Kidney glomerular epithelial cell (primary cell): ENCODE measurements at places on chromosomes 16 and 17.

GRCh38 chr17:42193216-42193968, 902 bp downstream of the GHDC start:
- no peak for DNase-seq

- DNase-seq: no peak
These were observed 38.1 kb downstream of the C17orf75 start for GRCh38 chr17:32303781-32304288.

DNA sequence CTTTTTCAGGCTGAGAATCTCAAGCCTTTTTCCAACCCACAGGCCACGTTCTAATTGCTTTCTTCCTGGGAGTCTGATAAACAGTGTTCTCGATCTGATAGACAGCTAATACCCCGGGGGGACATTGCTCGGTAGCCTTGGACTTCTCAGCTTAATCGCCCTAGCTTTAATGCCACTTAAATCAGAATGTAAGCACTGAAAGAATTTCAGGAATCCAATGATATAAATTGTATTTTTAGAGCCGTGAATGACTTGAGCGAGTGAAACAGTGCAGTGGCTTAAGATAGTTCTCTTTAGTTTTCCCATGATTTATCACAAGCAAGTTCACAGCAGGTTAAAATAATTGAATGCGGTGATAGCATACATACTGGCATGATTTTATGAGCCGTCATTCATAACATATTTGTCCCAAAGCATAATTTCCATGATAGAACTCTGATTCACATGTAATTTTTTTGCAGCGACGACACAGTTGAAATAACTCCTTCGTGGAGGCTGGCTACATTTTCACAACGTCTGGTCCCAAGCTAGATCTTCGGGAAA, 116.1 kb upstream of the MYOCD start:
- DNase-seq: no peak

GRCh38 chr16:87482266-87482665, 10.6 kb downstream of the ZCCHC14 start:
- DNase-seq: no peak

- no peak for DNase-seq
These were observed 8.6 kb downstream of the ESRP2 start for GRCh38 chr16:68227183-68227793.

GRCh38 chr16:73065632-73066330, 17.9 kb upstream of the ZFHX3 start:
- DNase-seq: no peak

- no peak for DNase-seq
These were observed 100.0 kb upstream of the MED13 start for GRCh38 chr17:62164747-62165722.

DNA sequence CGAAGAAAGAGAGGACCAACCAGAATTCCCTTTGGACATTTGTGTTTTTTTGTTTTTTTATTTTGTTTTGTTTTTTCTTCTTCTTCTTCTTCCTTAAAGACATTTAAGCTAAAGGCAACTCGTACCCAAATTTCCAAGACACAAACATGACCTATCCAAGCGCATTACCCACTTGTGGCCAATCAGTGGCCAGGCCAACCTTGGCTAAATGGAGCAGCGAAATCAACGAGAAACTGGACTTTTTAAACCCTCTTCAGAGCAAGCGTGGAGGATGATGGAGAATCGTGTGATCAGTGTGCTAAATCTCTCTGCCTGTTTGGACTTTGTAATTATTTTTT, 3.6 kb downstream of the SOX9 start:
- DNase-seq: no peak
